ENCODE measurements at places on chromosomes 1 and 21.

GRCh38 chr1:54009406-54009805 is 8.6 kb downstream of the LDLRAD1 start:
- no peak for DNase-seq

GRCh38 chr1:193019442-193020026 is 39.6 kb downstream of the UCHL5 start:
- DNase-seq: peak; percentile 7

- DNase-seq: no peak
Measured at GRCh38 chr1:62725255-62725654, 37.1 kb upstream of the DOCK7 start.

DNA sequence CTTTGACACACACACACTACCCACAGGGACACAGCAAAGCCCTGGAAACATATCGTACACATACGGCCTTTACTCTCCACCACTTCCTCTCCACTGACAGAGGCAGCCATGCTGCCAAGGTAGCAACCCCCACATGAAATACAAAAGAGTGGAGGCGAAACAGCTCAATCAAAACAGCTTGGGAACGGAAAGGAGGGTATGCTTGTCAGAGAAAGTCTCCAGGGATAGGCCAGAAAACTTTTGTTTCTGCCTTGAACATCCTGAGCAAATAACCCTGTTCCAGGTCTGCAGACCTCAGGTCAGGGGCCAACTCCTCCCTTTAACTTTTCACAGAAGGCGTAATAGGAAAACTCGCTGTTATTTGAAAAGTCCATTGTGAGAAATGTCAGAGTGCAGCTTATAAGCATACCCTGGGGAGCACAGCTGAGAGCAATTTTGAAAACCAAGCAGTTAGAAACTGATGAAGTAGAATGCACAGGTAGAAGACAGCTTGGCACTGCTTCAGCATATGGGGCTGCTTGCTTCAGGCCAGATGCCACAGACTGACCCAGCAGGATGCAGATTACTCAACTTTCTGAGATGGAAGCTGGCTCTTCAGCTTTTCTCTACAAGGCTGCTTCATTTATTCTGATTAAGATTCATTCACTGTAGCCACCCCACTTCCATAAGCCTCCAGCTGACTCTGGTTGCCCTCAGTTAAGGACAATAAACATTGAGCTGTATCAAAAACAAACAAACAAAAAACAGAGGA is 18.0 kb downstream of the KIAA0319L start:
- DNase-seq: no peak

DNA sequence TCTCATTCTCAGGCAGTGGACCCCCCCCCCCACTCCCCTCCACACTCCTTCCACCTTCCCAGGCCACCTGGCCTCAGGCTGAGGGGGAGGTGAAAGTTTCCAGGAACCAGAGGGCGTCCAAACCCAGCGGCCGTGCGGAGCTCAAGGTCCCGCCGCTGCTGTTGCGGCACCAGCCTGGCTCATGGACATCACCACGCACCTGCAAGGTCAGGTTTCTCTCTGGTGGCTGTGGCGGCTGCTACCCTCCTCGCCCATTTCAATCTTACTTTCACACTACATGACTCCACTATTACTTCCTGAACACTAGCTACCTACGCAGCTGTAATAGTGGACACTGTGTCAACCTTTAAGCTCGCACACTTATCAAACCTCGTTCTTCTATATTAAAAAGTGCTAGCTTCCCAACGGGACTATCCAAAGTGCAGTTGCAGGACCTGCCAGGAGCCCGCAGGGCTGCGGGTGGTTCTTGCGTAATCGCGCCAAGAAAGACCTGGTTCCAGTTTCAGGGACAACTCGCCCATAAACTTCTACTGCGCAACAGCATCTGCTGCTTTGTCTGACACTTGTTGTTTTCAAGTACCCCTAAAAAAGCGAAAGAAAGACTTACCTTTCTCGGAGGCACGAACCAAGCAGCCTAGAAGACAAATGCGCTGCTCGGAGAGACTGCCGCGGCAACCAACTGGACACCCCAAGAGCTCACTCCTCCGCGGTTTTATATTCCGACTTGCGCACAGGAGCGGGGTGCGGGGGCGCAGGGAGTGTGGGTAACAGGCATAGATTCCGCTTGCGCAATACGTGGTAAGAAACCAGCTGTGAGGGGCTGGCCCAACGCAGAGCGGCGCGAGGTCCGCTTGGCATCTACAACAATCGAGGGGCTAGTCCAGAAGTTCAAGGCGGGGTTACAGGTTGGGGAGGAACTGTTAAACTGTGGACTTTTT is at the start of gene DIRAS3:
DIRAS3 (minus strand) TSS at position 687 of the 938 bp plus-strand sequence. CDS start 3,330 bp downstream, outside the sequence.
- no peak for DNase-seq

DNA sequence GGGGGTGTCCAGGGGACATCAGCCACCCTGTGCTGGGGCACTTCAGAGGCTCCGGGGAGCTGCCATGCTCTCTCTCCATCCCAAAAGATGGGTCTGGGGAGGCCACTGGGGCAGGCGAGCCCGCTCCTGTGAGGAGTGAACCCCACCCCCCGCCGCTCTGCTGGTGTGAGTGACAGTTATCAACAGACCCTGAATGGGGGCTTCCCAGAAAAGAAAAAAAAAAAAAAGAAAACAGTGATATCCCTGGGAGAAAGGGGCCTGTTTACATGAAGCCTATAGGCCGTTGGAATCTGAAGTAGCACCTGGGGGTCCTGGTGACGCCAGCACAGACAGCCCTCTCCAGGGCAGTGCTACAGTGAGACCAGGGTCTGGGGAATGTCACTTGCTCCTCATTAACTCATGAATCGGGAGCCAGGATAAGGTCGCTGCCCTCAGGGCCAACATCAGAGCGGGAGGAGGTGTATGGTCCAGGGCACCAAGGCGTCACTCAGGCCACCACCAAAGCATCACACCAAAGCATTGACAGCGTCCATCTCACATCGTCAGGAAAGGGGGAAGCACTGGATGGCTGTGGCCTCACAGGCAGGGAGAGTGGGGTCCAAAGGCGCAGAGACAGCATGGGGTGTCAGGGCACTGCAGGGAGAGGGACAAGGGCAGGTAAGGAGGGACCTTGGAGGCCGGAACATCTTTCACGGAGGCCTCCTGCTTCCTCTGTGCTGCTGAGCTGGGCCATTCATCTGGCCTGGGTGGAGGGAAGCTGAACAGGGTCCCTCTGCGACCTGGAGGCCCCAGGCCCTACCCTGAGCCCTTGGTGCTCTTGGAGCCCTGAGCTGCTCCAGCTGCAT is 8.4 kb upstream of the NPHP4 start:
- no peak for DNase-seq
